ENCODE measurements at places on chromosomes 7 and 10.

DNA sequence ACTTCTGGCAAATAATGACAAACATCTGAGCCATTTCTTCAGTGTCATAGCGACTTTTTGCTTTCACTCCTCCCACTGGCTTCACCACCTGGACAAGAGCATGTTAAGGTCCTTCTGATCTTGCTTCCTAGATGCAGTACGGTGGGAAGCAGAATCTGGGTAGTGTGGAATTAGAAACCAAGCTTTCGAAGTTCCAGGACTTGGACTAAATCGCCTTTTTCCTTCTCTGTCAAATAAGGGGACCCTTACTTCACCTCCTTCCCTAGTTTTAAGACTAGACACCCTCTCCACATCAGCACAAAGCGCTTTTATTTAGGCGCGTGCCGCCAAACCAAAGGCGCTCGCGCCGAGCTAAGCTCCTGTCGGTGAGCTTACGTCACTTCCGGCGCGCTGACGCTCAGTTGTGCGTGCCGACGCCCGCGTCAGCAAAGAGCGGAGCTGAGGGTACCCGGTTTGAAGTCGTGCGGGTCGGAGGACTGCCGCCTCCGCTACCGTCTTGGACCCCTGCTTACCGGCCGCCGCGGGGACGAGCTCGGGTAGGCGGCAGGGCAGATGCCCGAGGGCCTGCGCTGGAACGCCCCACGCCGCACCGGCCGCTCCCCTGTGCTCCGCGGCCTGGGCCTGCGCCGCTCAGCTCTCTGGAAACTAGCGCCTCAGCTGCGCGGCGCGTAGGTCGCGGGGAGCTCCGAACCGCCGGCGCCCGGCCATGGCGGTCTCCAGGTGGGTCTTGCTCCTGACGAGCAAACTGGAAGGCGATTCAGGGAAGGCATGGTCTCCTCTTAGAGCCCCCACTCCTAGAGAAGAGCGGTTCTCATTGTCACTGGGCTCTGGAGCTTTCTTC, at the start of gene BTAF1:
Gene BTAF1, plus strand, starts transcription at position 400 of the 841 bp plus-strand sequence. Its CDS starts 307 bp downstream, at position 707.
- DNase-seq = peak; percentile 100

DNA sequence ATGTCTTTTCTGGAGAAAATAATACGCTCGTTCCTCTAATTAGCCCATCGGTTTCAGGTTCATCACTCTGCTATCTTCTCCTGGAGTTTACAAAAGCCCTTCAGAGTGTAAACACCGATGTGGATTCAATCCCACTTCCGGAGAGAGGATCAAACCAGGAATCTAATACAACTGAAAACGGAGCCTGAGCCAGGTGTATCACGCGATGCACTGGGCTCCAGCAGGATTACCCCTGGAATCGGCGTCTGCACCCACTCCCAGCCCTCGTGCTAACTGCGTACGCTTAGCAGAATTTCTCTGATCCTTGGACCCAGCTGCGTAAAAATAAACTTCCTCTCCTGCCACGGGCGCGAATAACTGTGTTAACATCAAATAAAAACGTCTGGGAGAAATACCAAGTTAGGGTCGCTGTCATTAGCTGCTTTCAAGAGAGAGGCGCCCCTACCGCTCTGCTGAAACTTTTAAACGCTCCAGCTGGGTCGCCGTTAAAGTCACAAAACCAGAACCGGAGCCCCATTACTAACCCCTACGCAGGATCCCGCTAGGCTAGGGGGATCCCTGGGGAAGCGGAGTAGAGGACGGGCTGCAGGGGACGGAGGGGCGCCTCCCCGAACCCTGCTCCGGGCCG, 502 bp downstream of the ZNF3 start:
- DNase-seq = no peak

DNA sequence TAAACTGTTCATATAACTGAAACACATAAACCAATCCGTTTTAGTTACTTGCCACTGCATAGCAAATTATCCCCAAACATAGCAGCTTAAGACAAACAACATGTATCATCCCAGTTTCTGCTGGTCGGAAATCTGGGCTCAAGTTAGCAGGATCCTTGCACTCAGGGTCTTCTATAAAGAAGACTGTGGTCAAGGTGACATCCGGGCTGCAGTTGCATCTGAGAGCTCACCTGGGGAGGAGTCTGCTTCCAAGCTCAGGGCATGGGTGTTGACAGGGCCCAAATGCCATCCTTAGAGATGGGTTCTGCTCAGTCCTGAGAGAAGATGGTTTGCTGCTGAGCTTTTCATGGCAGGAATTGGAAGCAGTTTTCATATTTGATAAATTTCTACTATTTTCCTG, 431.2 kb downstream of the PAXIP1 start:
- no peak for DNase-seq

DNA sequence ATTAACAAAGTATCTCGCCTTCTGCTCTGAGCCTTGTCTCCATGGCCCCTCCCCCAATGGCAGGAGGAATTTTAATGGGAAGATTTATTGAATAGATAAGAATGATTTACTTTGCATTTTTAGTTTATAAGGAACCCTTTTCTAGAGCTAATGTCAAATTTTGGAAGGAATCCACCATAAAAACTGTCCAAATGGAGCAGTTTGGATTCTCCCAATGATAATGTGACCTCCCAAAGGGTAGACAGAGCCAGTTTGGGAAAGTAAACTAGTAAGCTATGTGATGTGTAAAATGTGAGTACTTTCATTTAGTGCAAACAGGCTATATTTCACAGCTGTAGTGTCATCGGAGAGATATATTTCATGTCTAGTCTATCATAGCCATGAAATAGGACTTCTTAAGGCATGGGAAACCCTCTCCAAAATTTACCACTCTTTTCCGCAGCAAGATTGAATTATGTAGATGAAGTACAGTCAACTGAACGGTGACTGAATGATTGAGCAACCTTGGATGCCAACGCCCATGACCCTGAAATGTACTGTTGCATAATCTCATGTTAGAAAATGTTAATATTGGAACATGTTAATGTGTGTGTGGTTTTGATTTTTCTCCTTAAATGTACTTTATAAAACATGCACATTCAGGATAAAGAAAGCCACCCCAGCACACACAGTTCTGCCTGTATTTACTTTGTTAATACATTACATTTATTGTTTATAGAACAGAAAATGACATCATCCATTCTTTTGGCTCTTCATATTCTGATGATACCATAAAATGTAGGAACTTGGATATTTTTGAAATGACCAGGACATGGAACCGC, 140.6 kb downstream of the NRP1 start:
- DNase-seq = no peak

GRCh38 chr7:92246360-92247101, 757 bp downstream of the ANKIB1 start:
- peak; percentile 82 for DNase-seq

DNA sequence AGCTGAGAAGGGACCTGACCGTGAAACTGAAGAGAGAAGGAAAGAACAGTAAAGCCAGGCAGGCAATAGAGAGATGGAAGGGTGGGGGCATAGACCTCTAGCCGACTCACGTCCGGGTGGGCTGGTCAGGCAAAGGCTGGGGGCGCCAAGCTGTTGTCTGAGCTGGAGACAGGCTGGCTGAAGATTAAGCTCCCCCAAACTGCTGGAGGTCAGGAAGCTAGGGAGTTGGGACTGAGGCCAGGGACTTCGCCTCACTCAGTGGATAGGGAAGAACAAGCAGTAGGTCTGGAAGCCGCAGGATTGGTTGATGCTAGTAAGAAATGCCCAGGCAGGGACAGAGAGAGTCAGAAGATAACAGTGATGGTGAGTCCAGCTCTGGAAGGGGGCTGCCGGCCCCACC, 5.3 kb downstream of the PITX3 start:
- DNase-seq = no peak

GRCh38 chr10:48383393-48383792, 76.9 kb downstream of the MAPK8 start:
- no peak for DNase-seq

DNA sequence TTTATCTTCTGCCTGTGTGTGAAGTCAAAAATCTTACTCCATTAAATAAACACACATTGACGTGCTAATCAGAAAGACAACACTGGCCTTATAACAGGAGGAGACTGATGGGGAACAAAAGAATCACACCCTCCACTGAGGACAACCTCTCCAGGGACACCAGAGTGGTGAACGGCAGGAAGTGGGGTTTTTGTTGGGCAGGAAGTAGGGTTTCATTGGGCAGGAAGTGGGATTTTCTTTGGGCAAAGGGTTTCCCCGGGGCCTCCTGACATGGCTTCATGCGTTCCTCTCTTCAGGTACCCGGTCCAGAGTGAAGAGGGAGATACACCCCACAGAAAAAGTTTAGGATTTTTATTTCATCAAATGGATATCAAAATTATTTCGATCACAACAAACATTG, 30.6 kb downstream of the ADARB2 start:
- no peak for DNase-seq

Measured in right kidney (tissue), 9 donors.